ENCODE measurements at places on chromosomes 7 and 10.

- no peak for DNase-seq
Observed at GRCh38 chr7:93015101-93015778, 102.5 kb downstream of the SAMD9 start.

- DNase-seq: no peak
Observed at GRCh38 chr10:110209926-110210673, 2.7 kb downstream of the MXI1 start.

- DNase-seq: no peak
Observed at GRCh38 chr7:84640637-84641036, 446.0 kb upstream of the SEMA3A start.

DNA sequence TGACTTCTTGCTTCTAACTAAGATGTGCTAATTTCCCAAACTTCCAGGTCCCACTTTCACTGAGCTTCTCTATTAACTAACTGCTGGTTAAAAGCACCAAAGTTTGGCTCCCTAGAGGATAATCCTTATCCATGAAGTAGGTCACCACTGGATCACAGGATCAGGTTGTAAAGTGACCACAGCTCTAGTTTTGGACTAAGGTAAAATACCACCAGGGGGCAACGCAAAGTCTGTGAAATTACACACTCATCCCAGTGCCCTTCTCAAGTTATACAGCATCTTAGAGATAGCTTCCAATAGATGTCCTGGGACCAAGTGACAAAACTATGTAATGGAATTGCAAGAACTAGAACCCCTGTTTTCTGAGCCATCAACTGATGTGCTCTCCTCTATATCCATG lies 116.4 kb upstream of the ASAH2 start:
- no peak for DNase-seq

GRCh38 chr10:91061608-91062007 lies 140.7 kb upstream of the ANKRD1 start:
- no peak for DNase-seq

DNA sequence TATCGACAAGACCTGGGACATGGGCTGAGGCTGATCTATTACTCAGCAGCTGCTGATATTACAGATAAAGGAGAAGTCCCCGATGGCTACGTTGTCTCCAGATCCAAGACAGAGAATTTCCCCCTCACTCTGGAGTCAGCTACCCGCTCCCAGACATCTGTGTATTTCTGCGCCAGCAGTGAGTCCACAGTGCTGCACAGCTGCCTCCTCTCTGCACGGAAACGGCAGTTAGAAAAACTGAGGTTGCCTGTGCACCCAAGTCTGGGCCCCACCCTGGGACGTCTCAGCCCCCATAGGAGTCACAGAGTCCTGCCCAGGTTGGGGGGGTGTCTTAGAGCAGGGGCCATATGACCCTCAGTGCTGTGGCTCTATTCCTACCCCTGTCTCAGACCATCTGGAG lies 167.4 kb upstream of the PRSS58 start:
- DNase-seq: no peak

GRCh38 chr10:133334503-133335245 lies 2.0 kb downstream of the CALY start:
- no peak for DNase-seq

GRCh38 chr7:16649196-16649595 lies 3.2 kb downstream of the BZW2 start:
- DNase-seq: no peak

- no peak for DNase-seq
Observed at GRCh38 chr10:103982639-103983038, 15.7 kb downstream of the SLK start.

GRCh38 chr7:136910771-136911170 lies 42.3 kb downstream of the CHRM2 start:
- no peak for DNase-seq

DNA sequence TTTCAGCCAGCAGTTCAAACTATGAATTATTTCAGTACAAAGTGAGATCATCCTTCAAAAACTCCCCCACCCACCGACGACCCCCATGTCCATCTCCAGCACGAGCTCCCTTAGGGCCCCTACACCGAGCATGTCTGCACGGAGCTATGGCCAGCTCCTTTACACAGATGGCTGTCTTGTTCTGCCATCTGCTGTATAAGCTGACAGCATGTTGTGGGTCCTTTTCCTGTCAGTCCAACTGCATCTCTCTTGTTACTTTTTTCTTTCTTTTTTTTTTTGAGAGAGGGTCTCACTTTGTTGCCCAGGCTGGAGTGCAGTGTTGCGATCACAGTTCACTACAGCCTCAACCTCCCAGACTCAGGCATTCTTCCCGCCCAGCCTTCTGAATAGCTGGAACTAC lies 21.6 kb downstream of the NPC1L1 start:
- DNase-seq: no peak

- no peak for DNase-seq
Observed at GRCh38 chr10:69506834-69507713, 55.8 kb downstream of the TSPAN15 start.

GRCh38 chr7:37441386-37441760 lies 7.3 kb downstream of the ELMO1 start:
- no peak for DNase-seq

Measured in stimulated activated CD8-positive, alpha-beta memory T cell treated with anti-CD3 and anti-CD28 coated beads, Interleukin-7, amount 100 ng/mL, for 1 hour (primary cell).